ENCODE measurements at places on chromosomes 12 and 14.

GRCh38 chr14:101657372-101657771, 96.1 kb downstream of the DIO3 start:
- no peak for DNase-seq

- DNase-seq: no peak
These were observed 3.0 kb upstream of the P2RX2 start for GRCh38 chr12:132615579-132616038.

DNA sequence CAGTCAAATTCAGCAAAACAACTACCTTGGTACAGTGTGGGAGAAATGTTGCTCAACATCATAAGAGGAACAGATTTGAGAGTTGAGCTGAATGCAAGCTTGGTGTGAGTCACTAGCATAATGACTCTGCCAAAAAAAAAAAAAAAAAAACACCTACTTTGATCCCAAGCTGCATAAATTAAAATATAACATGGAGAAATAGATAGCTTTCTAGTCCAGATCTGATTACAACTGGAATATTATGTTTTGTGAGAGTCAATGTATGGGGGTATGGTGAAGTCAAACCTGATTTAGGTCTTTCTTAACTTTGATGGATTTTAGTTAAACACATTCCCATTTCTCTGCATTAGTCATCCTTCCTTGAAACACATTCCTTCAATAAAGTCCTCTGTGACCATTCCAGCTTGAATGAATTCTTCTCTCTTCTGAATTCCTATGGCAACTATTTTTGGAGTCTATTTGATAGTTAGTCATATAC, 188.1 kb downstream of the SLC5A8 start:
- DNase-seq: no peak

DNA sequence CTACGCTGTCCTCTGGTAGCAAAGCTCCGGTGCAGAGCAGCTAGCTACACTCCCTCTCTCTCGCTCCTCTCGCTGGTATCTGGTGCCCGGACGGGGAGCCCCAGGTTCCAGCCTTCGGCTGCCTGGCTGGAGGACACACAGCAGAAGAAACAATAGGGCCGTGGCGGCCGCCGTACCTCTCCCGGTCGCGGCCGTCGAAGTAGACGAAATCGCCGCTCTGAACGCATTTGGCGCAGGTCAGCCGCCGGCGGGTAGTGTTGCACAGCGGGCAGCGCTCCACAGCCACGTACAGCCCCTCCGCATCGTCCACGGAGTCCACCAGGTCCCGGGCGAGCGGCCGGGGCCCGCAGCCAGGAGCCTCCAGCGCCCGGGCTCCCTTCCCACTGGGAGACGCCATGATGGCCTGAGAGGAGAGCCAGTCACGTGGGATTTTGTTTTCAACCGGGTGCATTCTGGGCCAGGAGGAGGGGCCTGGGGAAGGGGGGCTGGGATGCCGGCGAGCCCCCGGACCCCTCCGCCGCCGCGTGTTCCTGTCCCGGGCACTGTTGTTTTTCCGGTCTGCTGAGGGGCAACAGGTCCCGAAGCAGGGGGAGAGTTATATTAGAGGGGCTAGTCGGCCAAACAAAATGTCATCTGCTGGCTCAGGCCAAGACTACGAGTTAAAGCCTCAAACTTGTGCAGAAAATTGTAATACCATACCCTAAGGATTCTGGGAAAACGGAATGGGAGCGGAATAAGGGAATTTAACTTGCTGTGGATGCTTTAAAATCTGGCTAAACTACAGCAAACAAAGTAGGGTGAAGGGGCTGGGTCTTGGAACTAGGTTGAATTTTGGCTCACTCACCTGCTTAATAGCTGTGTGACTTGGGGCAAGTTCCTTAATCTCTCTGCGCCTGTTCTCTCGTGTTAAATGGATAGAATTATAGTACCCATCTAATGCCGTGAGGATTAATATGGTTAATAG, at the start of gene ATG14:
TSS of gene ATG14 (minus strand) at position 405 of the 964 bp plus-strand sequence. CDS start at position 397, 8 bp downstream.
- peak; percentile 80 for DNase-seq

DNA sequence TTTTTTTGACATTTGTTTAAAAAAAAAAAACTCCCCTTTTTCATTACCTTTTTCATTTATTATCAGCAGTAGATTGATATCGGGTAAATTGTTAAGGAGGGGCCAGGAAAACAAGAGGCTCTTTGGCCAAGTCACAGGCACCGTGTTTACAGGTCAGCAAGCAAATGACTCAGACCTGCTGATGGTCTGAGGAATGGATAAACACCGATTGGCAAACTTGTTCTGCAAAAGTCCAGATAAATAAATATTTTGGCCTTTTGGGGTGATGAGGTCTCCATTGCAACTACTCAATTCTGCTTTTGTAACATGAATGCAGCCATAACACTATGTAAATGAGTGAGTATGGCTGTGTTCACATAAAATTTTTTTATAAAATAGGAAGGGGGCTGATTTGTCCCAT, 94.0 kb downstream of the RPS29 start:
- no peak for DNase-seq

GRCh38 chr14:20606190-20606901, 15.2 kb upstream of the RNASE12 start:
- DNase-seq: no peak

GRCh38 chr12:93676408-93677194, 574 bp upstream of the CRADD start:
- DNase-seq: no peak

- no peak for DNase-seq
These were observed 401.1 kb downstream of the RGS6 start for GRCh38 chr14:72333357-72333756.

DNA sequence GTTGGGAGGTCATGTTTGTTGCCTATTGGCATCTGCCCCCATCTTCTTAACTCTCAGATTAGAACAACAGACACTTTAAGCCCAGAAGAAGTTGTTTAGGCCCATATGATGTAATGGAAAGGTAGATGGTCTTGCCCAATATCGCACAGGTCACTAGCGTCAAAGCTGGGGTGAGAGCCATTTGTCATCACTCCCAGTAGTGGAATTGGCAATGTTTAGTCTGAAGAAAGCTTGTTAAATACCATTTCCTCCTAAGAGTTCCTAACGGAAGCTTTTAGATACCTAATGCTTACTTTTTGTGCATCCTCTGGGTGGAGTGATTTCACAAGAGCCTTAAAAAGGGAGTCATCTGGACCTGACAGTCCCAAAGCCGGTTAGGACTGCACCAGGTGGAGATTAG, 125.4 kb downstream of the DACT1 start:
- DNase-seq: no peak

GRCh38 chr12:31736472-31736871, 7.7 kb upstream of the AMN1 start:
- peak; percentile 54 for DNase-seq

DNA sequence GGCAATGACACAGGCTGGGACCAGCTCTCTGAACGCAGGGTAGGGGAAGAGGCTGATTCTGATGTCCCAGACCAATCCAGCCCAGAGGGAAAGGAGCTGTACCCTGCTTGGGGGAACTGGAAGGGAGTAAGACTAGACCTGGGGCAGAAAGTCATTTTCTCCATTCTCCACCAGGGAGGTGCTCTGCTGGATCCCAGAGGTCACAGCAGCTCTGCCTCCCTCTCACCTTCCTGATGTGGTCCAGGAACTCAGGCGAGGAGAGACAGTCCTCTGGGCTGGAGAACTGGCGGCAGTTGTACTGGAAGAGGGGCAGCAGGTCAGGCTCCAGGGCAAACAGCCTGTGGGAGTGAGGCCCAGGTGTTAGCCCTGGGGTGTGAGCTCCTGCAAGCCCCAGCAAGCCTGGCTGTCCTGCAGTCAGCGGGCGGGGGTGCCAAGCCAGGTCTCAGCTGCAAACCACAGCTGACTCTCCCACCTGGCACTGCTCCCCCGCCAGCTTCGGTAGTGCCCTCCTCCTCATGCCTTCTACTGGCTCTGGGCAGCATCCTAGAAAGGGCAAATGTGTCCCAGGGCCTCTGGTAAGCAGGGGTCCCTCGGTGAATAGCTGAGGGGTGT, 1.9 kb downstream of the NGB start:
- no peak for DNase-seq

- no peak for DNase-seq
These were observed 1.5 kb downstream of the ZNF605 start for GRCh38 chr12:132954471-132955048.

DNA sequence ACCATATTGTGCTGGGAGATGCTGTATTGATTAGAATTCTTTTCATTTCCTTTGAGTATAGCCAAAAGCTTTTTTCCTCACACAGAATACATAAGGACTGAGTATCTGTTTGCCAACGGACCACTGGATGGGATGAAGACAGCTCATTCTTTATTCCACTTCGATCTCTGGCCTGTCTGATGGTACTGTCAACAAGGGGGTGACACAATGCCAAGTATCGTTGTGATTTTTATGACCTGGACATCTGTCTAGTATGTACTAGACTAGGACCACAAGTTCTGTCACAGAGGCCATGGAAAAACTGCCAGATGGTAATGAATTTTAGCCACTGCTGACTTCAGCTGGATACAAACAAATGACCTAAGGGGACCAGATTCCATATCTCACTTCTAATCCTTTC, 502.7 kb downstream of the SOX5 start:
- no peak for DNase-seq

DNA sequence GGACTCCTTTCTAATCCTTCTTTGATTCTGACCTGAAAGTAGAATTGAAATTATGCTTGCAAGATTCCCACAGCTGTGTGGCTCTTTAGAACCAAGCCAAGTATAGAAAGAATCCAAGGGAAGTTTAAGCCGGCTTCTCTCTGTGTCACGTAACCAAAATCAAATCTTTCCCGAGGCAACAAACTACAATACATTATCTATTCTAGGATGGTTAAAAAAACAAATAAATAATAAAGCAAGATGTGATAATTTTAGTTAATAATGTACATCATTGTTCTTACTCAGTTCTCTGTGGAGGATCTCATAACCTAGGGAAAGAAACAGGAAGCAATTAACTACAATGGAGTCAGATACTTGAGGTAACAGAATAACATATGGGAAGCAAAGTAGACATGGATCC, 78.1 kb upstream of the ST8SIA1 start:
- no peak for DNase-seq

GRCh38 chr14:105312973-105313372, 1.6 kb upstream of the PACS2 start:
- no peak for DNase-seq

DNA sequence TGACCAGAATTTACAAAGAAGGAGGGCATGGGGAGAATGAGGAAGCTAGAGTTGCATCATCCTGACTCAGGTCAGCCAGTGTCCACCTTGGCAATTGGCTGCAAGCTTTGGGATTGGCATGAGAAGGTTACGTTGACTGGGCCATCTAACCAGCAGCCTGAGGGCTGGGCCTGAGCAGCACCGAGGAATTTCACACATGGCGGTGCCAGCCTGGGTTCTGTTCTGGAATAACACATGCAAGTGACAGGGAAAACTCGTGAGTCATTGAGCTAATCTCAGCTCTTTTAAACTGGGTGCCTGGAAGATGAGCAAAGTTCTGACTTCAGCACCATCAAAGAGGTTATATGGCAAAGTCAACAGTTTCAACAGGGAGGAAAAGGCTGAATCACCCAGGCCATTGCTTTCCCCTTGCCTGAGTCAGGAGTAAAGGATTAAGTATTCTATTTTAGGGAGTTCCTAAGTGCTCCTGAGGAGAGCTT, 543.2 kb upstream of the TBX3 start:
- no peak for DNase-seq

- no peak for DNase-seq
These were observed 6.7 kb downstream of the REC8 start for GRCh38 chr14:24178399-24179178.

DNA sequence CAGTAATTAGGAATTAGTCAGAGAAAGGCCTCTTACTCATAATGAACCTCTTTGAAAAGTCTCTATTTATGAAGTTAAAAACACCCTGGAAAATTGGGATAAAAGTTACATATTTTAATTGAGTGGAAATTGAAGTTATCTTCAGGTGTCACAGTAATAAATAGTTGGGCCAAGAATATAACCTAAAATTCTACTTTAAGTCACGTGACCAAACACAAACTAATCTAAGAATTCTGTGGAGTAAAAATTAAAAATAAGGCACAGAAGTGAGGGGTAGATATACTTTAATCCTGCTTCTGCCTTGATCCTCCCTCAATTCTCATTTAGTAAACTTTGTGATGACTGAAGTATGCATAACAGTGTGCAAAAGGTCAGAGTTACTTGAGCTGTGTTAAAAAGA, 226.4 kb downstream of the NAV3 start:
- no peak for DNase-seq

DNA sequence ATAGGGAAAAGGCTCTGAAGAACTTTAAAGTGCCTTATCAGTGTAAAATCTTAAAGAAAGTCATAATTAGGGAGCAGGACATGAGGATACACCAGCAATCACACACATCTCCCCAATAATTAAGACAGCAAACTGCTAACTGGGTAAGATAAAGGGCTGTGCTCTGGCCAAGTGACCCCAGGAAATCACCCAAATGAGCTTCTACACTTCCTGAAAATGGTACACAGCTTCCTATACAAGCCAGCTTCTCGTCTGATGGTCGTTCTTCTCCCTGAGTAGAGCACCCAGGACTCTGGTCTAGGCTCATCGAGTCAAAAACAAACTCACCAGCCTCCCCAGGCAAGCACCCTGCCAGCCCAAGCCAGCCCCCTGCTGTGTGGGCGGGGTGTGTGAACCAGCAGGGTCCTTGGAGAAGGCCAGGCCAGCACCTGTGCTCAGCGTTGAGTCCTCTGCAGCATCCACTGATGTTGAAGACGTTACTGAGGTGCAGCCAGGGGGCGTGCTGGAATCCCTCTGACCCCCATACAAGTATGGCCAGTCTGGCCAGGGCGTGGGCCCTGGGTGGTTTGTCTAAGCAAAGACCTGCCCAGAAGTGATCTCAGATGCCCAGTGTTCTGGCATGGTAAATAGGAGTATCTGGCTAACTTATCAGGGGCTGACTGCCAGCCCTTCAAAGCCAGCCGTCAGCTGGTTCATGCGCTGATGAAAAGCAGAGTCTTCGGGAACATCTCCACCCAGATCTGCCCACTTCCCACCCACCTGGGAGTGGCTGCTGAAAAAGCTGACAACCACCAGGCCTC, 41.4 kb downstream of the ACTN1 start:
- no peak for DNase-seq

DNA sequence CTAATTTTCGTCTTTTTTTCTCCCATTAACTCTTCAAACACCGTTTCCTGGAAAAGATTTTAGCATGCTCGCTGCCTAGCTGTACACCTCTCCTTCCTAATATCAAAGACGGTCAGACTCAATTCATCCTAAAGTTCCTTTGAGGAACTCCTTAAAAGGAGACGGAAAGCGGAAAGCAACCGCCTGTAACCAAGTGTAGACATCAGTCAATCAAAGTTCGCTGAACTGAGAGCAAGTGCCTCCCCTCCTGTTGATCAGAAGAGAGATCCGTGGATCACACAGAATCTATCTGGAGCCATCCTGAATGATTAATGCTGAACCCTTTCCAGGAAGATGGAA, 412 bp upstream of the TEP1 start:
- DNase-seq: no peak

DNA sequence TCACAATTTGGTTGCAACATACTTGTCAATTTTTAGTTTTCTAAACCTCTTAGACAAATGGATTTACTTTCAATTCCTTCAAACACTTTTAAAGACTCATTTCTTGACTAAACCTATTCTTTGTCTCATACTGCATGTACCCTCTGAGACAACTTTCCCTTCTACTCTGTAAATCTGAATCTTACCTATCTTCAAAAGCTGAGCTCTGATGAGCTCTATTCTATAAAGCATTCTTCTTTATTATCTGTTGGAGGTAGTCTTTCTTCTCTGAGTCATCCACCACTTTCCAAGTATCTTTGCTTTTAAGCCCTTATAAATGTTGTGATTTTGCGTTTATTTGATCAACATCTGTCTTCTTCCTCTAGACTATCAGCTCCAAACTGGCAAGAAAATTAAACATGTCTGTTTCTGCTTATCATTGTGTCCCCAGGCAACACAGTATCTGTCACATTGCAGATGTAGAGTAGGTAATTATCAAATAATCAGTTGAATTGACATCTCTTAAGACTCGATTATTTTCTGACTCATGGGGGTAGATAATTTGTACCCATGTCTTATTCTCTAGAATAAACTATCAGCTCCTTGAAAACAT, 265.6 kb upstream of the FAR2 start:
- DNase-seq: no peak

Data from activated naive CD4-positive, alpha-beta T cell treated with anti-CD3 and anti-CD28 coated beads, Interleukin-2, amount 50 U/mL, for 72 hours (primary cell).